ENCODE measurements at places on chromosomes 2 and 18.

GRCh38 chr2:84729224-84729623 is 151.7 kb downstream of the TRABD2A start:
- DNase-seq = no peak

DNA sequence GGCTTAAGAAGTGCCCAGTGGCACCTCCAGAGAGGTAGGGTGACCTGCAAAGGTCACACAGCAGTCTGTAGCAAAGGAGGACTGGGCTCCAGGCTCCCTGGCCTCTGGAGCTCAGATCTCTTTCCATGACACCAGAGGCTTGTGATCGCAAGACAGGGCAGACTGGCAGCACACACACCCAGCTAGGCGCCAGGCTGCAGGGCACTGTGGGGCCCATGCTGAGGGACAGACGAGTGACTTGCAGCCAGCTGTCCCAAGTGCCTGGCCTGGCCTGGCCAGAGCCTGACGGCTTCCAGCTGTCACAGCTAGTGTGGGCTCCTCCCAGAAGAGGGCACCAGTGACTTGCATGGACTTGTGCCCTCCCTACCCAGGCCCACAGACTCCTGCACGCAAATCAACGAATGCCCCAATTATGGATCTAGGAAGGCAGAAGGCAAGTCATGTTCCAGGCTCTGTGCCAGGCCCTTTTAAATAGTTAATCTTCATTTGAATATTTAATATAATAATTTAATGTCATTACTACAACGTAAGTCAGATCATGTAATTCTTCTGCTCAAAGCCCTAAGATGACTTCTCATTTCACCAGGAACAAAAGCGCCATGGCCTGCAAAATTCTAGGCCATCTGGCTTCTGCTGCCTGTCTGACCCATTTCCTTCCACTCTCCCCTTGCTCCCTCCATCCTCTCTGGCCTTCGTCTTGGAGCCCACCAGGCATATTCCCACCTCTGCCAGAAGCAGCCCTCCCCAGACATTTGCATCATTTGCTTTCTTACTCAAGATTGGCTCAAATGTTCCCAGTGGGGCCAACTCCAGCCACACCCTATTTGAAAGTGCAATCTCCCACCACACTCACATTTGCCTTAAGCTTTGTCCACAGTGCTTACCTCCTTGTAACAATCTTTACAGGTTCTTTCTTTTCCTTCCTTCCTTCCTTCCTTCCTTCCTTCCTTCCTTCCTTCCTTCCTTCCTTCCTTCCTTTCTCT is 3.7 kb upstream of the SPEG start:
- no peak for DNase-seq

- DNase-seq = peak; percentile 69
Observed at GRCh38 chr2:26243470-26244308, 743 bp downstream of the HADHA start.

- no peak for DNase-seq
Observed at GRCh38 chr18:23970161-23971096, 44.1 kb upstream of the TTC39C start.

GRCh38 chr2:136809998-136810397 is 44.7 kb downstream of the THSD7B start:
- no peak for DNase-seq

GRCh38 chr2:239029958-239030357 is 182.1 kb downstream of the TWIST2 start:
- no peak for DNase-seq

DNA sequence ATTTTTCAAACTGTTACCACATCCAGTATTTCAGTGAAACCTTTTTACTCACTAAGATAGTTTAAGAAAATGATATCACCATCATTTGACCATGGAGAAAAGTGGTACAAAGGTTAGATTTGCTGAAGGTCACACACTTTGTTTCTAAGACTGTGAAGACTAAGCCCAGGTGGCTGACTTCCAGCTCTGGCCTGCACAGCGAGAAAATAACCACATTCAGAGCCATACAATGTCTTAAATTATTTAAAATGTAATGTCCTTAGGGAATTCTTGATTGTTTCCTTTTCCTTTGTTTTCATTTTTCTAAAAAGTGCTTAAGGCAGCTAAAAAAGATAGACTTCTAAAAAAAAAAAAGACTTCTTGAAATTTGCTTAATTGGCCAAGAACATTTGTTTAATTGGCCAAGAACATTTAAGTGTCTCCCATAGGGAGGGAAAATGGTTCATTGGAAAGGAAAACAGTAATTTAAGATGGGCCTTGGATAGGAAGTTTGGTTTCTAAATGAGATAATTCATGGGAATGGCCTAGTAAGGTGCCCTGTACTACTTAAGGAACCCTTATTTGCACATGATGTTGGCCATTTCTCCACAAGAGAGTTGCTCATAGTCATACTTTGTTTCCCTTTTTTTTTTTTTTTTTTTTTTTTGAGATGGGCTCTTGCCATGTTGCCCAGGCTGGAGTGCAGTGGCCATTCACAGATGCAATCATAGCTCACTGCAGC is 45.2 kb downstream of the CYP1B1 start:
- DNase-seq = no peak
